Heart right ventricle (tissue), 16 donors: ENCODE measurements at places on chromosomes 3 and 15. TPM values are rescaled to one million over a fixed set of nuclear protein-coding genes. Genes with fewer than 3 reads are reported as not detected.
A peak's percentile ranks its signal among the peaks of the same experiment; 100 is the strongest.

The MYO9A gene
- 4.4 TPM for polyA plus RNA-seq

The GLCE gene
- 7.0 TPM for polyA plus RNA-seq

The RBP2 gene
- not detected for polyA plus RNA-seq

The GOLGA6L1 gene
- not detected for polyA plus RNA-seq

The PLSCR5 gene
- polyA plus RNA-seq, result not detected

GRCh38 chr3:61483997-61484396 lies 77.4 kb upstream of the PTPRG start:
- no peak for DNase-seq

GRCh38 chr15:53962646-53963561 lies 15.3 kb upstream of the UNC13C start:
- DNase-seq, result peak; percentile 4

GRCh38 chr3:53996141-53996874 lies 104.6 kb upstream of the SELENOK start:
- no peak for DNase-seq

DNA sequence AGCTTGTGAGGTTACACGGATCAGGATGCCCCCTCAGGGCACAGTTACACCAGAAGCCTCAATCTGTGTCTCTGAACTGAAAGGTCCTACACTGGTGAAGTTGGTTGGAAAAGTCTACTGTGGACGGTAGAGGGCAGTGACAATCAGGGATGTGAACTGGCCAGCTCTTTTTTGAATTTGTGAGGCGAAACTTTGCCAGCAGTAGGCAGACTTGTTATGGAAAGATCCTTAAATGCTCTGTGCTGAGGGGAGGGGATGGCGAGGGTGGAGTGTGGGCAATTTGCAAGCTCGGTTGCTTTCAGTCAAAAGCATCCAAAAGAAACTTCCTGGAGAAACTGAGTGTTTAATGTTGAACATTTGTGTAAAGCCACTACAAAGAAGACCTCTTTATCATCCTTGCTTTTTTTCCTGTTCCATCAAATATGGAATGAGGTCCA lies 127.4 kb upstream of the ABHD17C start:
- peak; percentile 64 for DNase-seq

DNA sequence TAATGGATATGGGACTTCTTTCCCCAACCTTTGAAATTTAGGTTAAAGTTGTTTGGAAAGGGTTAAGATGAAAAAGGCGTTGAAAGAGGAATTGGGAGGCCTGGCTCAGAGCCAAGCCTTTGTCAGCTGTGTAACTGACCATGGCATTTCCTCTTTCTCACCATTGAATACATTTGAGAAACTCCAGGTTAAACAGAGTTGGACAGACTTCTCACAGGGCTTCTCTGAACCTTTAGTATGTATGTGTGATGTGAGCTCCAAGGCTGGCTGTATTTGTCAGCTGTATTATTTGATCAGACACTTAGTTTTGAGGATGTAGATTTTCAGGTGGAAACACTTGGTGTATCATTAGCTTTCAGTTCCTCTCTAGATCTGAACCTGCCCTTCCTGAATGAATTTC lies 136.4 kb upstream of the GOLGA6L4 start:
- DNase-seq, result peak; percentile 14

DNA sequence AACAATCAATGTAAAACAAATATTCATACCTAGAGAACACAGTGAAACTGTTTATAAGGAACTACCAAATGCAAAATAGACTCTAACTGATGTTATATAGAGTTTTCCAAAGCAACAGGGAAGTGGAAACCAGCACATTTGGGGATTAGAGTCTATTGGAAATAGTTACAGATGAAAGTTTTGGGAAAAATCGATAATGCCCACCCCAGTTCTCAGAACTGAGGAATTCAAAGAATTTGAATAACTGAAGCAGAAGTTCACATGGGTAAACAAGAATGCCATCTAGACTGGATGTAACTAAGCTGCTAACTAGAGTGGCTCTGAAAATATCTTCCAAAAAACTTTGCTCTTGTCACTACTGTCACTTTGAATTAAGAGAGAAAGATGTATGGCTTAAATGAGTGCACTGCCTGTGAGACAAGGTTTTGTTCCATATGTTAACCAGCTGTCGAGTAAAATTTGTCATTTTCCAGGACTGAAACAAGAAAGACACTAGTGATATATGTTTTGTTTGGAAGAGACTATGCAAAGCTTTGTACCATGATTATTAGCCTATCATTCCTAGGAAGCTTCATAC lies 9.2 kb upstream of the DENND4A start:
- no peak for DNase-seq

DNA sequence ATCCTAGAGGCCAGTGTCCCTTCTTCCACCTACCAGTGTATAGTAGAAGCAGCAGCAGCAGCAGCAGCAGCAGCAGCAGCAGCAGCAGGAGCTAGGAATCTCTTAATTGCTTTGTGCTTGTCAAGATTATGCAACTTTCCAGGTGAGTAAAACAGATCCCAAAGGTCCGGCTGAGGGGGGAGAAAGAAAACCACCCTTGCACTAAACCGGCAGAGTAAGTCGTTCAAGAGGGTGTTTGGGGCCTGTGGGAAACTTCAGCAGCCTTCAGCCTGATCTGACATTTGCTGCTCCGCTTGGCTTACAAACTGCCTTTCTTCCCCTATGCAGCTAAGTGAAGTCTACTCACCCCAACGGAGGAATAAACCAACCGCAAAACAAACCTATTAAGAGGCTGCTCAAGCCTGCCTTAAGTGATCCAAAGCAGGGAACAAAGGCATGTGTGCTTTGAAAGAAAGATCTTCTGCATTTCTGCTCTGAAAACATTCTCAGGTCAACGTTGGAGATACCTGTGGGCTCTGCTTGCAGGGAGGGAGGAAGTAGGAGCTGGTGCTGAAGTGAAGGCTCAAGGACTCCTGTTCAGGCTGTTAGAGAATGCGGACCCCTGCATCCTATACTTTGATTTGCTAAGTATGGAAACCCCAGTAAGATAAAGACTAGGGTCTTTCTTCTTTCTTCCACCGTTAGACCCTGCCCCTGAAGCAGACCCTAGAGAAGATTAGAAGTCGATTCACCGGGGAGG lies 35.7 kb upstream of the DLG1 start:
- no peak for DNase-seq

GRCh38 chr3:62611541-62612240 lies 238.3 kb upstream of the FEZF2 start:
- DNase-seq, result no peak

DNA sequence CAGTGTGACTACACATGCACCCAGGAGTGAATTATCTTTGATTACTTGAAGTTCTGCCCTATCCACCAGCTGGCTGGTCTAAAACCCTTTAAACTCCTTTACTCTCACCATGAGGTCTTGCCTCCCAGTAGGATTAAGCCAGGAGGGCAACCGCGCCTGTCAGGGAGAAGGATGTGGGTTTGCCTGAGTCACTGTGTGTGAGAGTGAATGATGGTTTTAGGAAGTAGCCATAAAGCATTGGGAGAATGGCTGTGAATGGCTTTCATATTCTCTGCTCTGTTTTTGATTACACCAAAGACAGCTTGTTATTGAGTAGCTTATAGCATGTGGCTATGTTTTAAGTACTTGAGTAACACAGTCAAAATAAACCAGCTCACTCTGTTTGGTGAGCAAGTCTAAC lies 637.7 kb upstream of the TBL1XR1 start:
- DNase-seq, result no peak

GRCh38 chr3:113606539-113607218 lies 74.3 kb downstream of the SIDT1 start:
- DNase-seq, result no peak

DNA sequence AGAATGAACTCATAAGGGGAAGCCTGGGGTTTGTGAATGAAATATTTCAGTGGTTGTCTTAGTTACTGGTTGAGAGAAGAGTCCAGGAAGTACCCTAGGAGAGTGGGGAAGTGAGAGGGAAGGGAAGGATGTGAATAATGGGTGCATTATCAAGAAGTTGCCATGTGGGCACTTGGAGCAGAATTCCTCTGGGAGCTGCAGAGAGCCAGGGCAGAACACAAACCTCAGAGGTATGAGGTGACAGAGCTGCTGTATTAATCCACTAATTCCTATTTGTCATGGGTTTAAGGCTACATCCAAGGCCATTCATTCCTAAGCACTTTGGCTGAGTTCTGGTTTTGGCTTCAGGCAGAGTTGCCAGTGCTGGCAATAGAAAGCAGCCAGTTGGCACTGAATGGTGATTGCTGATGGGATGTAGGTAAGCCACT lies 29.0 kb downstream of the NDUFB4 start:
- DNase-seq, result no peak

DNA sequence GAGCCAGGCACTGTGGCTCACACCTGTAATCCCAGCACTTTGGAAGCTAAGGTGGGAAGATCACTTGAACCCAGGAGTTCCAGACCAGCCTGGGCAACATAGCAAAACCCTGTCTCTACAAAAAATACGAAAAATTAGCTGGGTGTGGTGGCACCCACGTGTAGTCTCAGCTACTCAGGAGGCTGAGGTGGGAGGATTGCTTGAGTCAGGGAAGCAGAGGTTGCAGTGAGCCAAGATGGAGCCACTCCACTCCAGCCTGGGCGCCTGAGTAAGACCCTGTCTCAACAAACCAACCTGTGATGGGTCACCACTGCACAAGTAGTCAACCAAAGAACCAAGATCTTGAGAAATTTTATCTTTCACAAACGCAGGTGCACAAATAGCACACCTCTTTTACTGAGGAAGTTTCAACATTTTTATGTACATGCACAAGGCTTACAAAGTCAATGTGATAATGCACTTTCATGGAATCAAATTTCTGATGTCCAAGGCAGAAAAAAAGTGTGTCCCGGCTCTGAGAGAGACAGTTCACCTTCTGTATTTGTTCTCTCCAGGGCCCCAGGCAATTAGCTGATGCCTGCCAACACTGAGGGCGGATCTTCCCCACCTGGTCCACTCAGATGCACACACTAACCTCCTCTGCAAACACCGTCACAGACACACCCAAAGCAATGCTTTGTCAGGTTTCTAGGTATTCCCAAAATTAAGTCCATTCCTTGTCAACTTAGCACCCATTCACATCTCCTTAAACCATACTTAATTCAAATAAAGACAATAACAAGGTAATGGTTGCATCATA lies 12.4 kb downstream of the ACAA1 start:
- DNase-seq, result no peak

- DNase-seq, result no peak
Observed at GRCh38 chr3:197802779-197803459, 11.9 kb downstream of the LRCH3 start.

DNA sequence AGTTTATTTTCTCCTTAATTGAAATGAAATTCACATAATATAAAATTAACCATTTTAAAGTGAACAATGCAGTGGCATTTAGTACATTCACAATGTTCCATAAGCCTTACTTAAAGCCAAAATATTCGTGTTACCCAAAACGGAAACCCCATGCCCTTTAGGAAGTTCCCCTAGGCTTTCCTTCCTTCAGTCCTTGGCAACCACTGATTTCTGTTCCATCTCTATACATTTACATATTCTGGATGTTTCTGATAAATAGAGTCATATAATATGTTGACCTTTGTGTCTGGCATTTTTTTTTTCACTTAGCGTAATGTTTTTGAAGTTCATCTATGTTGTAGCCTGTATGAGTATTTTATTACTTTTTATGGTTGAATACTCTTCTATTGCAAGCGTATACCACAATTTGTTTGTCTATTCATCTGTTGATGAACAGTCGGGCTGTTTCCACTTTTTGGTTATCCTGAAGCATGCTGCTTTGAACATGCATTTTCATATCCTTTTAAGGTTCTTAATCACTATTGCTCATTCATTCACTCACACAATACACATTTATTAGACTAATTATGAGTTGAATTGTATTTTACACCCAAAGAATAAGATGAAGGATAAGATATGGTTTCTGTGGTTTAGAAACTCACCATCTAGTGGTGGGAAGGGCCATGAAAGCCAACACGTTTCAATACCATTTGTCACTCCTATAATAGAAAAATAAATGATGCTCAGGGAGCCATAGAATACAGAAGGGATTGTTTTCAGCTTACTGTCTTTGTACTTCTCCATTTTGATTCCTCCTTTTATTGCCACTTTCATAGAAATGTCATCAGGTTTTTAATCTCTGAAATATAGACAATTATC lies 408.2 kb upstream of the CBLB start:
- DNase-seq, result no peak

GRCh38 chr15:94061041-94061440 lies 170.3 kb upstream of the MCTP2 start:
- no peak for DNase-seq

- DNase-seq, result no peak
Observed at GRCh38 chr3:21551019-21551418, 200.0 kb downstream of the ZNF385D start.

DNA sequence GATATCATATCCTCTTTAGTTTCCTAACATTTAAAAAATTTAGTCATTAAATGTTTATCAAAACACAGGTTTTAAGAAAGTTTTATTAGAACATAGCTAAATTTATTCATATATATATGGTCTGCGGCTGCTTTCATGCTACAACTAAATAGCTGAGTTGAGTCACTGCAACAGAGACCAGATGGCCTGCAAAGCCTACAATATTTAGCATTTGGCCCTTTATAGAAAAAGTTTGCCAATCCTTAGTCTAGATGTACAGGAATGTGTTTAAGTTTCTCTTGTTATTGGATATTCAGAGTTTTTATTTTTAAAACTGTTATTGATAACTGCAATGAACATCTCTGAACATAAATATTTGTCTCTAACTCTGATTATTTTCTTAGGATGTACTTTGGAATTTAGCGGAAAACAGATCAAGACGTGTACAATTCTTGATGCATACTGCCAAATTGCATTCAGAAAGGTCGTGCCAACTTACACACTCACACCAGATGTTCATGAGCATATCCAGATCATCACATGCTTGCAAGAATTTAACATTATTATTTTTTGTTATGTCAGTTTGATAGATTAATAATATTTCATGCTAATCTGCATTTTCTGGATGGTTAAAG lies 157.9 kb downstream of the STAC start:
- no peak for DNase-seq
